Right renal pelvis (tissue), 4 donors: ENCODE measurements at places on chromosomes 16 and 17. TPM values are rescaled to one million over a fixed set of nuclear protein-coding genes. Genes with fewer than 3 reads are reported as not detected.

The HSPB9 gene
- polyA plus RNA-seq: 0.31 TPM

The CDRT15 gene
- polyA plus RNA-seq: 0.49 TPM

The FKBP10 gene
- 142 TPM for polyA plus RNA-seq

The SCN4A gene
- polyA plus RNA-seq: 1.2 TPM

The INCA1 gene
- 7.9 TPM for polyA plus RNA-seq

The HCRT gene
- not detected for polyA plus RNA-seq

The CHD3 gene
- 156 TPM for polyA plus RNA-seq

The ACSM2A gene
- polyA plus RNA-seq: 76.3 TPM

DNA sequence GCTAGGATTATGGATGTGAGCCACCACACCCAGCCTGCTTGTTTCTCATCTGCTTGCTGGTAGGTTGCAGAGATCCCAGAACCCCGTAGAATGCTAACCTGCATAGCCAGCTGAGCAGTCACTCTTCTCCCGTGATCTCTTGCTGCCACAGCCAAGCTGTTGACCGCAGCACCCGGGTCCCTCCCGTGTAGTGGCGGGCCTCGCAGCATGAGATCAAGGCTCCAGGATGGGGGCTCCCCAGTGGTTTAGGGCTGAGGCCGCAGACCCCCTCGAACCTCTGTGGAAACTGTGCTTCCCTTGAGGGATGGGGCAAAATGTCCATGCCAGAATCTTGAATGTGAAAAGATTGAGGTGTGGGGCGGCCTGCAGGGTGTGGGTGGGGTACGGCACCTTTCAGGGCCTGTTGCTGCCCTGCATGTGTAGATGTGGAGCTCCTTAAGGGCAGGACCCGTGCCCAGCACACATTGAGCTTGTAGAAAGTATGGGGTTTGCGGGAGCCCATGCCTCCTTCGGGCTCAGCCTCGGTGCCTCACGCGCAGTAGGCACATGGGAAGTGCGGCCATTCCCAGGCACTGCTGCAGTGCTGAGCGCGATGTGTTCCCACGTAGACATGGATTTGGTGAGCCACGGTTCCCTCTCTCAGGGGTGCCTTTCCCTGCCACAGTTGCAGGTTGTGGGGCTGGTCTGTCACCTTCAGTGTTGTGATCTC is 99.9 kb downstream of the BANP start:
- no peak for DNase-seq

GRCh38 chr16:759110-759910 is 1.2 kb upstream of the MSLN start:
- DNase-seq: no peak

- no peak for DNase-seq
These were observed 1.9 kb downstream of the NDUFAB1 start for GRCh38 chr16:23594186-23594585.

DNA sequence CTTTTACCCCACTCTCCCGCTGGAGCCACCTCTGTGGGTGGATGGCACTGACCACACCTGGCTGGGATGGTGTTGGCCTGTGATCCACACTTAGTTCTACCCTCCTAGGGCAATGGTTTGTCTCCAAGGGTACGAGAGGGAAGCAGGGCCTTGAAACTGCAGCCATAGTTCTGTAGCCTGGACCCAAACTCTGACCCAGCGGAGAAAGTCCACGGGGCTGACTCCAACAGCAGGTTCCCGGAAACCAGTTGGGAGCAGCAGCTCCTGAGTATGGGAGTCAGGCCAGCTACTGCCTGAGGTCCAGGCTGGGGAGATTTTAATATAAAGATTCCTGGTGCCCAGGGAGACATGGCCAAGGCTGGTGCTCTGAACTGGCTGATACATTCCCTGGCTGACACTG is 23.6 kb upstream of the MTSS2 start:
- no peak for DNase-seq

DNA sequence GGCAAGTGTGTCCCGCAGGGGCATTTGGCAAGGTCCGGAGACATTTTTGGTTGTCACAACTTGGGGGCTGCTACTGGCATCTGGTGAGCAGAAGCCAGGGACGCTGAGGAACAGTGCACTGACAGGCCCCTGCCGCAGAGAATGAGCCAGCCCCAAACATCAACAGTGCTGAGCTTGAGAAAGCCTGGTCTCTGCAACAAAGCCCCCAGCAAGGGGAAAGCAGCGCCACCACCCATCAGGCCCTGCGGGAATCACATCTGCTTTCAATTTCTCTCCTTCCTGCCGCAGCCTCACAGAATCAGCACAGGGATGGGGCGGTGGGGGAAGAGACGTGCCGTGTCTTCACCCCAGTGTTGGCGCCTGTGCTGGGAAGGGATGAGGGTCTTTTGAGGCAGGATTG is 14.8 kb upstream of the PRPSAP1 start:
- no peak for DNase-seq

GRCh38 chr16:17027488-17028129 is 443.2 kb downstream of the XYLT1 start:
- DNase-seq: no peak

- no peak for DNase-seq
These were observed 10.8 kb upstream of the HASPIN start for GRCh38 chr17:3712811-3713463.

DNA sequence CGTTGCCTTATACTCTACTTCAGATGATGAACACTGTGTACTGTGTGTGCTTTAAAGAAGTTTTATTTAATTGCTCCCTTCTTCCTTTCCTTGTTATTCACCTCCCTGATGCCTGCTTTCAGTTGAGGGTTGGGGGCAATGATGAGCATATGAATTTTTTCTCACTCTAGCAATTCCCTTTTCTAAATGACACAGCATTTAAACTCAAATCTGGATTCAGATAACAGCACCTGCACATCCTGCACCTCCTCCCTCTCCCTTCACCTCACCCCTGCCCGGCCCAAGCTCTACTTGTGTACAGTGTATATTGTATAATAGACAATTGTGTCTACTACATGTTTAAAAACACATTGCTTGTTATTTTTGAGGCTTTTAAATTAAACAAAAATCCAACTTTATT is 13.0 kb upstream of the PNPO start:
- DNase-seq: no peak

DNA sequence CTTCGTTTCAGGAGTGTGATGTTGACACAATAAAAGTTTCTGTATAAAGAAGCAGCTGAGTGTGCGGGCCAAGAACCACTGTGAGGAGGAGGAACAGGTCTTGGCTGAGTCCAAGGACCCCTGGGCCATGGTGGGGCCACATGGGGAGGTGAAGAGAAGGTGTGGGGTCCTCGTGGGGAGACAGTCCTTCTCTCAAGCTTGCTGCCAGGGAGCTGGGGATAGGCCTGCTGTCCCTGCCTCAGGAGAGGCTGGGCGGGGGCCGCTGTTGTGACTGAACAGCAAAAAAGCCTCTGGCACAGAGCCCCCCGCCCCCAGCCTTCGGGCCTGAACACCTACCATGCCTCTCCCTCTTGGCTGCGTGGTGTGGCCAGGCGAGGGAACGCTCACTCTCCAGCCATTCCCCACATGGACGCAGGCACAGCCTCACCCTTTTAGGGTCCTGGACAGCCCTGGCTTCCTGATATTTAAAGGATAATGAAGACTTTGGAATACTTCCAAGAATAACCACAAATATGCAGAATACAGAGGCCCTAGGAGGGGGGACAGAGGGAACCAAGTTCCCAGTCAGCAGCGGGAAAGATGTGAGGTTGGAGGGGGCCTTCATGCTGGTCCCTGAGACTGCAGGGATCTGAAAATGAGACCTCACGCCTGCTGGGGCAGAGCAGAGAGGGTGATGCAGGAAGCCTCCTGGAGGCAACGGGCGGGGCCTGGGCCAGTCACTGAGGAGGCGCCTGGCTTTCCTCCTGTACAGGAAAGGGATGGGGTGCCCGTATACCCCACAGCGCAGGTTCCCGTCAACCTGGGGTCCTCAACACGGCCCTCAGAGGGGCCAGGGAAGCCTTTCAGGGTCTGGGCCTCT is 100.0 kb upstream of the CREBBP start:
- DNase-seq: no peak
